Stimulated activated CD8-positive, alpha-beta memory T cell treated with anti-CD3 and anti-CD28 coated beads, Interleukin-2, amount 100 ng/mL, for 1 hour (primary cell): ENCODE measurements at places on chromosomes 12 and 14.

- no peak for DNase-seq
Measured at GRCh38 chr12:89946518-89947135, 238.0 kb upstream of the ATP2B1 start.

GRCh38 chr14:69726761-69727511 is 40.0 kb upstream of the SRSF5 start:
- peak; percentile 74 for DNase-seq

- no peak for DNase-seq
Measured at GRCh38 chr12:100141666-100141997, 1.0 kb downstream of the BLTP3B start.

DNA sequence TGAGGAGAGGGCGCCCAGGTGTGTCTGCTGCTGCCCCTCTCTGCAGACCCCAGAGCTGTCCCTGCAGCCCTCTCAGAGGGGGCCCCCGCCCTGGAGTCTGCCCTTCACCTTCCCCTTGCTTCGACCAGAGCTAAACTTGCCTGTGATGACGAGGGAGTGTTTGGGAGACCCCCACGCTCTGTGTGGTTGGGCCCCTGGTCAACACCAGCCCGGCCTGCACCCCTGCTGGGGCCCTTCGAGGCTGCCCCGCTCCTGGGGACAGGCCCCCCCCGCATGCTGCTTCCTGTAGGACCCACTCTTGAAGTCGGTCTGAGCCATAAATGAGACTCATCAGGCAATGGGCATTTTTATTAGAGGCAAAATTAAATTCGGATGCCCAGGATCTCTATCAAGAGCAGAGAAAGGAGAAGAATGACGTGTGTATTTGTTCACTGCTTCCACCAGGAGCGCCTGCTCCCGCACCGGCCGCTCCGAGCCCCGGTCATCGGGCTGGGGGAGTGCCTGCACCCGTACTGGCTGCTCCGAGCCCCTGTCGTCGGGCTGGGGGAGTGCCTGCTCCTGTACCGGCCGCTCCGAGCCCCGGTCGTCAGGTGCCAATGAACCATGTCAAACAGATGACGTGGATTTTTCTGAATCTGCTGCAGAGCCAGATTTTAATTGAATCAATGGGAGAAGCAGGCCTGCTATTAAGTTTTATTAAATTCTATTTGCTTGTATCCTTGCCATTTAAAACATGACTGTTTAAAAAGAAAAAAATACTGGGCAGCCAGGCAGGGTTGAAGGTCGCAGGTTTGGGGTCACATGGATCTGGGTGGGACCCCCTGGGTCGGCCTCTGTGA is 47.7 kb downstream of the NOC4L start:
- DNase-seq: no peak

GRCh38 chr12:90253674-90254181 is 545.1 kb upstream of the ATP2B1 start:
- peak; percentile 3 for DNase-seq

- DNase-seq: no peak
Measured at GRCh38 chr12:68792952-68793351, 15.0 kb upstream of the MDM2 start.
